Activated naive CD4-positive, alpha-beta T cell treated with anti-CD3 and anti-CD28 coated beads, Interleukin-2, amount 10 ng/mL, durations not matched to agents 7 days and 5 days (primary cell): ENCODE measurements at places on chromosomes 7 and 10.

DNA sequence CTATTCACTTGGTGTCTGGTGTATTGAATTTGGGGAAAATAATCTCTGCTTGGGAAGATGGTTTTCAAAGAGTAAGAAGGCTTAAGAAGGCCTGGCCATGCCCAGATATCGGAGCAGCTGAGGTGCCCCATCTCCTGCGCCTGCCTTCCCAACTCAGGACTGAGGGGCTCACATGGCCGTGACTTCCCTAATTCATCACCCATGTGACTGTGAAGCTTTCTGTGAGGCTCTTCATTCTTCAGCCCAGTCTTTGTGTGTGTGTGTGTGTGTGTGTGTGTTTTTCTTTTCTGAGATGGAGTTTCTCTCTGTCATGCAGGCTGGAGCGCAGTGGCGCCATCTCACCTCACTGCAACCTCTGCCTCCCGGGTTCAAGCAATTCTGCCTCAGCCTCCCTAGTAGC is 53.2 kb downstream of the PROSER2 start:
- no peak for DNase-seq

DNA sequence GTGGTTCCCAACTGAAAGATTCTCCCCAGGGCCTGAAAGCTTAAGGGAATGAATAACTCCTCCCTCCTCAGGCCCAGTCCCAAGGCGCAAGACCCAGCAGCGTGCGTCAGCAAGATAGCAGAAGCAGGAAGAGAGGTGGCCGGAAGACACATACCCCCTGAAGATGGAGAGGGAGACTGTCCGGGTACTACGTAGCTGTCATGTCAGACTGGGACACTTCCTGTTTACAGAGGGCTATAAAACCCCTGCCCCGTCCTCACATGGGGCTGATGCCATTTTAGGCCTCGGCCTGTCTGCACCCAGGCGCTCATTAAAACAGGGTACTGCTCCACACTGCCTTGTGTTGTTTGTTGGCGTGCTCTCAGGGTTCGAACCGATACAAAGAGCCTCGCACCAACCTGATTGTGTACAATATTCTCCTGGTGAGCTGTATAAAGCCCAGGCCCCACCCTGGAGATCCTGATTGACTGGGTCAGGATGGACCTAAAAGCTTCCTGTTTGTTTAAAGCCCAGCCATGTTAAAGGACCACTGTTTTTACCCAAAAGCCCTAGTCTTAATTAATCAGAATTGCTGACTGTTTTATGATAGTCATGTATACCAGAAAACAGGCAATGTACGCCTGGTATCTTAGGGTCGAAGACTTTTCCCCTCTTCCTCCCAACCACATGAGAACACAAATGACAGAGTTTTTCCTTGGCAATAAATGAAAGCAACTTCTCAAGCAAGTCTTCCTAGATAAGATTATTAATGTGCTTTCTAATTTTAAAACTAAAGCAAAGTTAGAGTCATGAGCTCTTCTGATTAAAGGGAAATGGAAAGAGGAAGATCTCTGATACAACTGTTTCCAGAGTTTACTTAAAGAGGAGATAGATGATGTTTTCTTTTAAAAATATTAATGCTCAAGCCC is 251.5 kb downstream of the DOCK4 start:
- DNase-seq = no peak

DNA sequence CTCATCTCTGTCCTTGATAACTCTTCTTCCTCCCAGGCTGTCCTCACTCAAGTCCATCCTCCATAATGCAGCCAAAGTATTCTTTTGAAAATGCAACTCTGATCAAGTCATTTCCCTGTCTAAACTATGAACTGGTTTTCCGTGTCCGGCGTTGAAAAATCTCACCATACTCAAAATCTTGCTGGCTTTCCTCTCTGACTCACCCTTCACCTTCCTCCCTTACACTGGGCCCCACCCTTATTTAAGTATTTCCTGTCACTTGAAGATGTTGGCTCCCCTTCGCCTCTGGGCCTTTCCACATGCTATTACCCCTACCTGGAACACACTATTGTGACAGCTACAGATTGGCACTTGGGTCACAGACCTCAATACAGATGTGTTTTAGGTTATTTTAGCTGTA is 515.6 kb downstream of the INHBA start:
- DNase-seq = no peak

GRCh38 chr10:61140765-61141392 is 196.9 kb upstream of the RHOBTB1 start:
- no peak for DNase-seq

DNA sequence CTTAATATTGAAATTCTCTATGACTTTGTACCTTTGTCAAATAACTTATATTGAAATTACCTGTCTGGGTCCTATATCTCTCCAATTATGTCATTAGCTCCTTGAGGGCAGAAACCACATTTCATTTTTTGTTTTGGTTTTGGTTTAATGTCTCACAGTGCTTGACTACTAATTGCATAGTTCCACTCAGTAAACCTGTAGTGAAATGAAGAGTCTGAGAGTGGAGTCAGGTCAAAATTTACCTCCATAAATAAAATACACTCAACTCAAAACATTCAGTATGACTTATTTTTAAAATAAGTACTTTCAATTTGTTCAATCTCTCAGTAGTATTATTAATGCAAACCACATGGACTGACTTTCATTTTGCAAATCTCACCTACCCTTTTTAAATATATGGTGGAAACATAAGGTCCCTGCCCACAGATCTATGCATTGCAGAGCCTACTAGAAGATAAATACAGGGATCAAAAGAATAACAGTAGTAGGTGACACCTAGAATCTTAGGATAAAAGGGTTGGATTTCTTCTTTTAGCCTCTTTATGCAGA is 32.5 kb downstream of the PDE1C start:
- DNase-seq = no peak

DNA sequence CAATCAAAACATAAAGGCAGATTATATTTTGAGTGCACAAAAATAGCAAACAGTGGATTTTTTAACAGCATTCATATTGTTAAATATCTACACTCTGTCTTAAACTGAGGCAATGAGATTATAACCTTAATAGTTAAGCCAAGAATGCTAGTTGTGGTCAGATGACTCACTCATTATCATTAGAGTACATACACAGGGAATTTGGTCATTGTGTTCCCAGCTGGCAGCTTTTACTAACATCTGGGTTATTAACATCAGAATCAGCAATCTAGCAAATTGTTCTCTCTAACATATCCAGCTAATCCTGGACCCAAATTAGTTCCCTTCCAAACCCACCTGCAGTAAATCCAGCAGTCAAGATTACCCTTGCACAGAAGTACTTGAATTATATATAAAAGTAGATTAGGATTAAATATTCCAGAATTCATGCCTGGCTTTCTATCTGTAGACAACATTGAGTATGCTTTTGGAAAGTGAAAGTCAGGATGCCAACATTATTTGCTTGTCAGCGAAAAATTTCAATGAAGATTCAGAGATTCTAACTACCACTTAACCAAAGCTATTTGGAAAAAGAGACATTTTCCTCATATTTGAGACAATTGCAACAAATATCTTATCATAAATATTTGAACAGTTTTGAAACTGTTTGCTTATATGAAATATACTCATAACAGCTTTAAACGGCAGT is 1035.6 kb upstream of the PHF14 start:
- DNase-seq = no peak

DNA sequence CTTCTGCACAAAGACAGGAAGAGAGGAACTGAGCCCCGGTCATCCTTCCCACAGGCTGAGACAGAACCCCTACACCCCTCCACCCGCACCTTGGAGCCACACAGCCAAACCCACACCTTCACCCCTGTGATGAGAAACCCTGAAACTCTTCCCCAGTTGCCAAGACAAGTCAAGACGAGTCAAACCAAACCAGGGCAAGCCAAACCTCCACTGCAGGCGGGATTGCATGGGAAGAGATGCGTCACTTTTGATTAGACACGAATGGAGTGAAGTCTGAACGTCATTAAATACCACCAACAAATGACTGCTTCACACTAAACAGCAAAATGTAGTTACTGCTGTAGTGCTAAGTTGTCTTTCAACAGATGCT is 73.8 kb downstream of the PRPF18 start:
- DNase-seq = no peak

- no peak for DNase-seq
These were observed at the start of gene IGFBP1 for GRCh38 chr7:45888185-45888992. IGFBP1 (plus strand) TSS chr7:45888488; CDS start chr7:45888653, 165 bp downstream.

GRCh38 chr7:87580636-87581035 is 20.0 kb downstream of the ABCB1 start:
- DNase-seq = no peak

- no peak for DNase-seq
These were observed 147.3 kb upstream of the PLXNA4 start for GRCh38 chr7:132723506-132724081.

DNA sequence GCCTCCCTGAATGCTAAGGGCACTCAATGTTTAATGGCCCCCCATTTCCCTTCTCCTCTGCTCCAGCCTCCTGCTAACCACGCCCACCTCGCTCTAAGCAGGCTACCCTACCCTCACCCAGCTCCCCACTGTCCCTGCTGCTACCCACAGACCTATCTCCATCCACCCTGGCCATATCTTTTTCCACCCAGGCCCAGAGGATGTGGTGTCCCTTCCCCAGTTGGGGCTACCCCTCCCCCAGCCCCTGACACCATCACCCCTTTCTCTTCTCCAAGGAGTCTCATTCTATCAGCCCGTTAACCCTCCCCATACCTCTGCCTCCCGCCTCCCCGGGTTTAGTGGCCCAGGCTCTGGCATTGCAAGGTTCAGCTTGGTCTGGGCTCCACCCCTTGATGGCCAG is 28.9 kb upstream of the PPIF start:
- no peak for DNase-seq

DNA sequence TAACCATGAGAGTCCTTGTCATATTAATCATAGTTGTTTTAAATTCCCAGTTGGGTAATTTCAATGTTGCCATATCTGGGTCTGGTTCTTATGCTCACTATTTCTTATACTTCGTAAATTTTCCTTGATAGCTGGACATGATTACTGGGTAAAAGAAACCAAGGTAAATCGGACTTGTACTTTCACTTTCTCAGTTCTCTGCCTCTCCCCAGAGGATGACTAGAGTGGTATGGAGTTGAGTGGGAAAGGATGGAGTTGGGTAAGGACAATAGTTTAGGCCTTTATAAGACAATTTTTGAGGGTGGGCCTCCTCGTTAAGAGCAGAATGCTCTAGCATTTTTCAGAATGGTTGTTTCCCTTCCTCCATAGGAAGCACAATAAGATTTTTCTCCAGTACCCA is 106.1 kb downstream of the CRPPA start:
- no peak for DNase-seq
